ENCODE measurements at places on chromosomes 13 and 19.
A peak's percentile ranks its signal among the peaks of the same experiment; 100 is the strongest.

GRCh38 chr13:50826035-50826434 is 17.5 kb downstream of the DLEU7 start:
- DNase-seq = no peak

DNA sequence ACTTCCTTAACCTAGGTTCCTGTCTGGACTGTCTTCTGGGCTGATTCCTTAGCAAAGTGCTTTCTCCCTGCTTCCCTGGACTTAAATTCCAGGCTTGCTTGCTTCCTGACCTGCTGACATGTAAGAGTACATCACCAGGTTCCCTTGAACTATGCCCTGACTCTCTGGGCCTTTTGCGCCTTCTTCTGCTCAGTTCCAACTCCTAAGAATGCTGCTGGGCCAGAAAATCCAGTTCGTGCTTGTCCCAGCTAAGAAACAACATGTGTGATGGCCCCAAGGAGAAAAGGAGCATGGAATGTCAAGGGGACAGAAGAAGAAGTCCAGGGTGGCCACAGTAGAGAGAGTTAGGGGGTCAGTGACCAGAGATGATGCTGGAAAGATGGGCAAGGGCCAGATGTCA is 42.6 kb upstream of the MBNL2 start:
- no peak for DNase-seq

DNA sequence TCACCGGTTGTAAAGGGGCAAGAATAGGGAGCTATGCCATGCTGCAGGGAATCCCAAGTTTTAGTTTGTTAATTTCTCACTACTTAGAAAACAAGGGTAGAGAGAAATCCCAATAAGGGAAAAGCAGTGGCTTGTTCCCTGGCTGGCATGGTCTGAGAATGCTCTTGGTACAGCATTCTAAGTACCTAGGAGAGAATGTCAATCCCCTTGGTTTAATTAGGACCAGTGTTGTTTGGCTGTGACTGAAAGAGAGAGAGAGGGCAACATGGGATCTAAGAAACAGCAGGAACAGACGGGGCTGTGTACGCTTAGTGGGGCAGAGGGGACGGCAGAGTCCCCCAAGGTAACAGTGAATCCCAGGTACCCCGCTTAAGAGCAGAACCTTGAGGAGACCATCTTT is 228.8 kb downstream of the PCDH9 start:
- DNase-seq = no peak

DNA sequence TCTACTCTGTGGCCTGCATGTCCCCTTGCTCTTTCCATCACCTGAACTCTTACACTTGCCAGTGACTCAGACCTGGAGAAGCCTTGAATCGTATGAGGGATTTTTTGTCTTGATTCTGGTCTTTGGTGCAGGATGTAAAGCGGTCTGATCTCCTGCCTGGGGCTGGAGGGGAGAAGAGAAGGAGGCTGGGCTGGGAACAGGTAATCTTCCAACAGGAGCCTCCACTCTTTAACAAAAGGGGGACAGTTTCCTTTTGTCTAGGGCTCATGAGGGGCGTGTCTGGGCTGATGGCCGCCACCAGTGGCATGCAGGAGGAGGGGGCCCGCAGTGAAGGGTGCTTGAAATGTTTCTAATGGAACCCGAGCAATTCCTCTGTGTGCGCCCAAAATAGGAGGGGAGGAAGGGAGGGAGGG is 24.7 kb downstream of the NFIX start:
- DNase-seq = peak; percentile 34

DNA sequence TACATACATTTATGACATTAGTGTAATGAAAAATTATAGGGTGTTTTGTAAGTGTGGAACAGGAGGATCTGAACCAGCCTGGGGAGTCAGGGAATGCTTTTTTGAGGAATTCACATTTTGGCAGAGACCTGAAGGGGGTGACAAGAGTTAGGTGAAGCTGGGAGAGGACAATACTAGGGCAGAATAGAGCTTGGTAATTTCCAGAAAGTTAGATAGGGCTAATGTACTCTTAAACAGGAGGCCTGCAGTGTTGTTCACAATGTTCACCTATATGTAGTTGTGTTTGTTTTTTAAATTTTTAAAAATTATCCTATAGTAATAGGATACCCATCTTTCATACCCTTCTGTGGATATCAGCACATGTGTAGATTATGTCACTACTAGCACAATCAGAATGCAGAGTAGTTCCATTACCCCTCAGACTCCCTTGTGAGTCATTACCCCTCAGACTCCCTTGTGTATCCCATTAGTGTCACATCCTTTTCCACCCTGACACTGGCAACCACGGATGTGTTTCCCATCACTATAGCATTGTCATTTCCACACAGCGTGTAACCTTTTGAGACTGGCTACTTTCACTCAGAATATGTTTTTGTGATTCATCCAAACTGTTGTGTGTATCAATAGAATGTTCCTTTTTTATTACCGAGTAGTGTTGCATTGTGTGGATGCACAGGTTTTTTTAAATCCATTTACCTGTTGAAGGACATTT is 43.1 kb downstream of the PCCA start:
- peak; percentile 96 for DNase-seq

- DNase-seq = no peak
Observed at GRCh38 chr19:29120466-29120865, 92.5 kb downstream of the UQCRFS1 start.

All from IMR-90 (cell line).